Activated CD4-positive, alpha-beta T cell treated with anti-CD3 and anti-CD28 coated beads for 48 hours (primary cell): ENCODE measurements at places on chromosomes 11 and 22.
A peak's percentile ranks its signal among the peaks of the same experiment; 100 is the strongest.

GRCh38 chr22:26489447-26490036, 5.9 kb downstream of the SRRD start:
- no peak for DNase-seq

DNA sequence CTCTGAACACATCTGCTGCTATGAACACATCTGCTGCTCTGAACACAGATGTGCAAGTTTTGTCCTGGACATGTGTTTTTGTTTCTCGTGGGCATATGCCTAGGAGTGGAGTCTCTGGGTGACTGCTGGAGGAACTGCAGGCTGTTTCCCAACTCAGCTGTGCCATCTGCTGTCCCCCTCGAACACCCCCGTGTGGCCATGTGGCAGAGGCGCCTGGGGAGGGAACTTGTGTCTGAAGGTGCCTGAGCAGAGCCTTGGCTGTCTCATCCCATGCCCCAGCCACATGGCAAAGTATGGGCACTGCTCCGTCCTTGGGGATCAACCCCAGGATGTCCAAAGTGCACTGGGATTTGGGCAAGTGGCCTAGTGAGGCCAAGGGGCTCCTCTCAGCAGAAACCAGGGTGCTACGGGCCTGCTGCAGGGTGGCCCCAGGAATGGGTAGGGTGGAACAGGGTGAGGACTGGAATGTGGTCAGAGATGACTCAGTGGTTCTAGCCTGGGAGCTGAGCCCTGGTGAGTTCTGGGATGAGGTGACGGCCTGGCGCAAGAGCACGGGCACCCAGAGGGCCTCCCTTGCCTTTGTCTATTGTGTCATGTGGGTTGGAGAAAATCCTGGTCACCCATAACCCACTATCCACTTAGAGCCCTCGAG, 14.7 kb downstream of the GATD1 start:
- peak; percentile 39 for DNase-seq

DNA sequence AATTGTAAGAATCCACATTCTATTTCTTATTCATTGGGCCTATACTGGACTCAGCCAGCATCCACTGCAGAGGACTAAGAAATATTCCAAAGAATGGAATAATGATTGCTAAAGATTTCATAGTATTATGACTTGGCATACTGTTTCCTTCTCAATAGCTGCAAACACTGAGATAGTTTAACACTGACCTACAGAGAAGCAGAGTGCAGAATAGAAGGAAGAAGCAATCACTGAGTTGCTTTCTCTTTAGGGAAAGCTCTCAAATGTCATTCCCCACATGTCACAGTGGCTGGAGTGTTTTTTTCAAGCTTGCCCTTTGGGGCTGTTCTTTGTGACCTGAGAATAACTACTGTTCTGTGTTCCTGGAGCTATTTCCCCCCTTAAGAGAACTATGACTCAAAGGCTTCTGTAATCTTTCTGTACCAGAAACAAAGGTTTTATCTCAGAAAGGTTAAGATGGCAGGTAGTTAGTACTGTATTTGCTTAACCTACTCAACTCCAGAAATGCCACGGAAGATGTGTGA, 243.6 kb upstream of the LUZP2 start:
- DNase-seq, result no peak

DNA sequence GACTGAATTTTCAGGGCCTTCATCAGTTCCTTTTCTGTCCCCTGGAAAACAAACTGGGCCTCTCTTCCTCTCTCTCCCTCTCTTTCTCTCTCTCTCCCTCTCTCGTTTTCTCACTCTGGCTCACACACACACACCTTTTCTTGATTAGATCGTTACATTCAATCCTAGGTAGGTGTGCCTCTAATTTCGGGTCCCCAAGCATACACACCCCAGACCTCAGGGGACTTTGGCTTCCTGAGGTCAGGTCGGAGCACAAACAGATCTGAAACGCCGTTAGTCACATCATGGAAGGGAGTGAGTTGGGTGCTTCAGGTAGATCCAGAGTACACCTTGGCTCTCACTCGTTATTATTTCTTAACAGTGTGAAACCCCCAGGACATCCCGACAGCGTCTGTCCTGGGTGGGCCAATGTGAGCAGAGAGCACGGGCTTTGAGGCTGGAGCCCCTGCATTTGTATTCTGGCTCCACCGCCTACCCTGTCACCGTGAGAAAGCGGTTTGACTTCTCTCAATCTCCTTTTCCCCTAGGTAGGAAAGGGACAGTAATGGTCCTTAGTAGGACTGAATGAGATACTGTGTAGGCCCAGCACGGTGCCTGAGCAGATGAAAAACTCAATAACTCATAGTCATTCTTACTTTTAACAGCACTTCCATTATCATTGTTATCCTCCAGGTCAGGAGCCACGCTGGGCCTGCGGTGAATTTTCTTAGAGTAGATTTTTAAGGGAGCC, 37.3 kb upstream of the POU2AF1 start:
- DNase-seq, result no peak

DNA sequence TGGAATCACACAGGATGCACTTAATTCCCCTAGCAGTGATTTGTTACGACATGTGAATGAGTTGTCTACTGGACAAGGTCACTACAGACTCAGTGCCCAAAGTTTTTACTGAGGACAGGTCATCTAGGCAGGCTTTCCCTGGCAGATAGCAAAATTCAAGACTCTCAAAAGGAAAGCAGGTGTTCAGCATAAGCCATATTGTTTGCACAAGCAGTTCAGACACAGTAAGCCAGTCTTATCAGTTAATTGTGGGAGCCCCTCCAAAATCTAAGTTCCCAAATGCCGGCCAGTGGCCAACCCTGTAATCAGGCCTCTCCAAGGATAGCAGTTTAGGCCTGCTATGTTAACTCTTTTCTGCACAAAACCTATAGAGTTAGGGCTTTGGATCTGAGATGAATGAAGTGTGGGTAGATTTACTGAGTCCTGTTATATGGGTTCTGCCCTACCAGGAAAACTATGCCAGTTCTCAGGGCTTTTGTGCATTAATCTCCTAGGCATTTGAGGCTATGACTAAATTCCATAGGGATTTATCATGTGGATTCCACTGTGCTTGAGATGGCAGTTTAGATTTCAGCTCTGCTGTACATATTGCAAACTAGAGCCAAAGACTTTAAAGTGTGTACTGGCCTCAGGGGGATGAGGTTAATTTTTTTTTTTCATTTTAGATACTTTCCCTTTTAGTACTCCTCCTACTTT, 4.8 kb upstream of the ARHGEF12 start:
- DNase-seq, result no peak

GRCh38 chr11:119087123-119087522, 2.4 kb downstream of the HMBS start:
- no peak for DNase-seq

DNA sequence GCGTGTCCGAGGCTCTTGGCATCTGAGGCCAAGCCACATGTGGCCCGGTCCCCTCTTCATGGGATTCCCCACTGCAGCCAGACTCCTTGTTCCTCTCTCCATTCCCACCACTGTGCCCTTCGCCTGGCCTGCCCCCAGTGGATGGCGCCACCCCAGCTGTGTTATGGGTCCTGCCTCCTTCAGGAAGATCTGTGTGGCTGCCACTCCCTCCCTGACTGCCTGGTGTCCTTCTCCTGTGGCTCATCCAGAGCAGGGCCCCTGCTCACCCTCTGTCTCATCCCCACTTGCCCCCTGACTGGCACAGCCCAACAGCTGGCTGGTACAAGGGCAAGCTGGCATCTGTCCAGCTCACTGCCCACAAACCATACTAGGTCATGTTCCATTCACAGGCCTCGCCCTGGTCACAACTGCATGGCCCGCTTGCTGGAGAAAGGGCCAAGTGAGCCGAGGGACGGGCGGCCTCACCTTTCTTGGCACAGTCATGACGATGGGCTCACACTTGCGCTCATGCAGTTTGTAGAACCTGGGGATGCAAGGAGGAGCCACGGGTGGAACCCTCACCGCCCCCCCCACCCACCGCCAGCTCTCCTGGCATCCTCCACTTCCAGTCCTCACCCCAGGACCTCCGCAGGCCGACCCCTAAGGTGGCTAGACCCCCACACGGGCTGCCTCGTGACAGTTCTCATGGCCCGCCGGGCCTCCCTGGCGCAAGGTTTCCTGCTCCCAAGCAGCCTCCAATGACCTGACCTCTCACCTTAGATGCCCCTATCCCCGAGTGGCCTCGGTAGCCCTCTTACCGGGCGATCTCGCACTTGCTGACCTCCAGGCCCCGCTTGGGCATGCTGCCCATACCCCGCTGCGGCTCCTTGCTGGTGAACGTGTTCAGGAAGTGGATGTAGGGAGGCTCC, 2.1 kb upstream of the PTPRCAP start:
- DNase-seq, result peak; percentile 65
